Neural crest cell (in vitro differentiated cells): ENCODE measurements at places on chromosomes 6 and 20. TPM values are rescaled to one million over a fixed set of nuclear protein-coding genes. Genes with fewer than 3 reads are reported as not detected.

GRCh38 chr6:3579652-3580175, 122.9 kb upstream of the SLC22A23 start:
- DNase-seq: no peak

- DNase-seq: no peak
These were observed 129.0 kb downstream of the EDN3 start for GRCh38 chr20:59429396-59429795.

- DNase-seq: no peak
These were observed 395.7 kb downstream of the PRKN start for GRCh38 chr6:162331911-162332310.

GRCh38 chr6:75449630-75450206, 43.9 kb downstream of the FILIP1 start:
- no peak for DNase-seq

- no peak for DNase-seq
These were observed 185.4 kb downstream of the BCAS1 start for GRCh38 chr20:53884859-53885541.

DNA sequence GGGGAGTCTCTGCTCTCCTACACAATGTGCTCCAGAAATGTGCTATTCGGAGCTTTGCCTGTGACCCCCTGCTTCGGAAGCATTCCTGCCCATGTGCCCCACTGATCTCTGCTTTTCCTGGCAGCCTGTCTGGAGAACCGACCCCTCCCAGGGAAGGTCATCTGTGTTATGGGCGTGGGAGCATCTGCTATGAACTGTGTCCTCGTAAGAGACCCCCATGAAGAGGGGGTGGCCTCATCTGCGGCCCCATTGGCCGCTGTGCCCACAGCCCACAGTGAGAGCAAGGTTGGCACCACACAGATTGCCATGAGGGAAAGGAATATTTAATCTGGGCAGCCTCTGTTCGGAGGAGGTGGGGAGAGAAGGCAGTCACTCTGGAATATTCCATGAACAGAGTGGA, 32.7 kb upstream of the IRF4 start:
- no peak for DNase-seq

The TMEM242 gene
- total RNA-seq: 10.4 and 11.3 TPM in 2 replicates

DNA sequence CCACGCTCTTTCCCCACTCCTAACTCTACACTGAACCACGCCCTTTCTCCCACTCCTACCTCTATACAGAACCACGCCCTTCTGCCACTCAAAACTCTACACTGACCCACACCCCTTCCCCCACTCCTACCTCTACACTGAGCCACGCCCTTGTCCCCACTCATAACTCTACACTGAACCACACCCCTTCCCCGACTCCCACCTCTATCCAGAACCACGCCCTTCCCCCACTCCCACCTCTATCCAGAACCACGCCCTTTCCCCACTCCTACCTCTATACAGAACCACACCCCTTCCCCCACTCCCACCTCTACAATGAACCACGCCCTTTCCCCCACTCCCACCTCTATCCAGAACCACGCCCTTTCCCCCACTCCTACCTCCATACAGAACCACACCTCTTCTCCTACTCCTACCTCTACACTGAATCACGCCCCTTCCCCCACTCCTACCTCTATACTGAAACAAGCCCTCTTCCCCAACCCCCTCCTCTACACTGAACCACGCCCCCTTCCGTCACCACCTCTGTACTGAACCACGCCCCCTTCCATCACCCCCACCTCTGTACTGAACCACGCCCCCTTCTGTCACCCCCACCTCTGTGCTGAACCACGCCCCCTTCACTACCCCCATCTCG, 10.1 kb downstream of the PXMP4 start:
- DNase-seq: no peak

DNA sequence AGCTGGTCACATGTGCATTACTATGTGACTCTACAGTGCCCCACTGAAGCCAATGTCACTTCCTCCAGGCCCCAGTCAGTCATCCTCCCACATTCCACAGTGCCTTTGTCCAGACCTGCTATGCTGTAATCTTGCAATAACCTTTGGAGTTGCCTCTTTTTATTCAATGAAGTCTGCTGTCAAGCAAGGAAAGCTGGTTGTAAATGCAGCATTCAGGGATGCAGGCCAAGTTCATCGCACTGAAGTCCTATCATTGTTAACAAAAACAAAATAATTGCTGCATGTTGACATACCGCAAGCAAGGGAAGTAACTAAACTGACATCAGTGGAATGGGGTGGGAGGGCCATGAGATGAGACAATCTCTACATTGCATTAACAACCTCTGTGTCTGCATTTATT, 131.2 kb upstream of the CDYL start:
- no peak for DNase-seq

The FOXC1 gene
- 1.7 and 1.8 TPM in 2 replicates for total RNA-seq

DNA sequence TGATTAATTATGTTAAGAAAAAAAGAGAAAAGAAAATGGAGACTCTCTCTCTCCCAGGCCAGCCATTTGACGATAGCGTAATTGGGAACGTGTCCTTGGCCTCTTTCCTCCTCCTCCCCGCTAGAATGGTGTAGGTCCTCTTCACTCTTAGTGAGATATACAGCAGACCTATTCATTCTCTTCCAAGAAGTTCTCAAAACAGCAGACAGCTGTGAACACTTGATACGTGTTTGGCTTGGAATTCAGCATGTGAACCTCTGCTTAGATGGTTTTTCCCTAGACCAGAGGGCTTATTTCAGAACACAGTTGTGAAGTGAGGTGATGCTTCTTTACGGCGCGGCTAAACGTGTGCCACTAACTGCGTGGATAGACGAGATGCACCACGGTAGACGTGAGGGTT, 32.6 kb upstream of the TULP4 start:
- DNase-seq: no peak

DNA sequence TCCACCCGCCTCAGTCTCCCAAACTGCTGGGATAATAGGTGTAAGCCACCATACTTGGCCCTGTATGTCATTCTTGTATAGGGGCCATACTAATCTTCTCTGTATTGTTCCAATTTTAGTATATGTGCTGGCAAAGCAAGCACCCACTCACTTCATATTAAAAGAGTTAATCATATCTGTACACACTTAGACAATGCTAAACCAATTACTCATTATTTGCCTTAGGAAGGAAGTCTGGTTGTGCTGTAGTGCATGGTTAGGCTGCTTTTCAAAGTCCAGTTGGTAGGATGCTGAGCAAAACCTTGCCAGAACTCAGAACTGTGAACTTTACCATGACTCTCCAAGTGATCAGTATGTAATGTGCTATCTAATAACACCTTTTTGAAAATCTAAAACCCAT, 88.6 kb downstream of the LIN28B start:
- no peak for DNase-seq

DNA sequence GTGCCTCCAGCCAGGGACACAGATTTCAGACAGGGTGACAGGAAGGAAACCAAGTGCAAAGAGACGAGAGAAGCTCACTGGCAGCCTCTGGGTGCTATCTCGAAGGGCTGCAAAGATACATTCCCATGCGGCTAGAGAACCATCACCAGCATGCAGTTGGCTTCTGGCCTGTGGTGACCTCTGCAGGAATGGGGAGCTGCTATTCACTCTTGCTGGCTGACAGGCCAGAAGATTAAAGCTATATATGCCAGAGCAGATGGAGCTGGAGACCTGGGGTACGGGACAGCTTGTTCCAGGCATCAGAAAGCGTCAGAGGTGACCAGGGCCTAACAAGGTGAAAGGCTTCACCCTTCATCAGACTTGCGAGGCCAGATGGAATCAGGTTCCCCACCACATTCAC, 20.0 kb downstream of the MAP1LC3A start:
- no peak for DNase-seq

- DNase-seq: no peak
These were observed 54.9 kb downstream of the TCP11 start for GRCh38 chr6:35086282-35086632.

DNA sequence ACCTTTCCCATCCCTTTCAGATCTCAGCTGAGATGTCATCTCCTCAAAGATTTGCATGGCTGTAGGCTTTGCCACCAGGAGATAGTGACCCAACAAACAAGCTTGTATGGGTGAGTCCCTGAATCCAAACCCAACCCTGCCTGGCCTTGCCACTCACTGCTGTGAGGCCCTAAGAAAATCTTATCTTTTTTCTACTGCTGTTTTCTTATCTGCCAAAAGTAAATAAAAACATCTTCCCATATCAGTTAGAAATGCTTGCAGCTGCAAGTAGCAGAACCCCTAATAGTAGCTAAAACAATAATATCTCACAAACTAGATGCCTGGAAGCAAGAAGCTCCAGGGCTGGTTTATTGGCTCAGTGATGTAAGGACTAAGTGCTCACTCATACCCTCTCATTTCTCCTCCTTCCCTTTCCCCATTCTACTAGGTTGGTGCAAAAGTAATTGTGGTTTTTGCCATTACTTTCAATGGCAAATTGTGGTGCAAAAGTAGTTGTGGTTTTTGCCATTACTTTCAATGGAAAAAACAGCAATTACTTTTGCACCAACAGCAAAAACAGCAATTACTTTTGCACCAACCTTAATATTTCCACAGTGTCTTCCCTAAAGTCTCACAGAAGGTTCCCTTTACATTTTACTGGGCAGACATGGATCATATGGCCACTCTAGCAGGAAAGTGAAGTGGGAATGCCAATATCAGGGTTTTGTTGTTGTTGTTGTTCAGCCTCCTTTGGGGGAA, 56.7 kb upstream of the PSMF1 start:
- no peak for DNase-seq

DNA sequence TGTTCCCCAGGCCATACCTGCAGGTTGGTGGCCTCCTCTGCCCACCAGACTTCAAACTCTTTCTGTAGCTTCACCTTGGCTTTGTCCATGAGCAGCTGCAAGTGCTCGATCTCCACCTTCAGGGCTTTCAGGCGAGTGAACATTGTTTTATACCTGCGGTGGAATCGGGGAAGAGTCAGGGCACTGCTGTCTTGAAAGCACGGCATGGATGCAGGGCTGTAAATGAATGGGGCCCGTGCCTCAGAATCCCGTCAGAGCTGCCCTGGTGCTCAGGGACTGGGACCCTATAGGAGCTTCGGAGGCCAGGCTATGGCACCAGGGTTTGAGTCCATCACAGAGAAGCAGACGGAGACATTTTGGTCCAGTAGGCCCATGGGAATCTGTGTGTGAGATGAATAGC, 37.9 kb upstream of the KCNK16 start:
- no peak for DNase-seq

GRCh38 chr20:19633985-19634384, 124.1 kb upstream of the RIN2 start:
- no peak for DNase-seq

- DNase-seq: no peak
These were observed 963 bp downstream of the DDRGK1 start for GRCh38 chr20:3203315-3204123.

- DNase-seq: no peak
These were observed 176.3 kb downstream of the LRFN2 start for GRCh38 chr6:40410821-40411220.

The MCHR2 gene
- total RNA-seq: not detected in 2 replicates

- no peak for DNase-seq
These were observed 242.9 kb downstream of the FOXA2 start for GRCh38 chr20:22341508-22341907.

The PDE10A gene
- total RNA-seq: 23.7 and 26.2 TPM in 2 replicates

- no peak for DNase-seq
These were observed 71.8 kb downstream of the GPR6 start for GRCh38 chr6:110049696-110050439.

DNA sequence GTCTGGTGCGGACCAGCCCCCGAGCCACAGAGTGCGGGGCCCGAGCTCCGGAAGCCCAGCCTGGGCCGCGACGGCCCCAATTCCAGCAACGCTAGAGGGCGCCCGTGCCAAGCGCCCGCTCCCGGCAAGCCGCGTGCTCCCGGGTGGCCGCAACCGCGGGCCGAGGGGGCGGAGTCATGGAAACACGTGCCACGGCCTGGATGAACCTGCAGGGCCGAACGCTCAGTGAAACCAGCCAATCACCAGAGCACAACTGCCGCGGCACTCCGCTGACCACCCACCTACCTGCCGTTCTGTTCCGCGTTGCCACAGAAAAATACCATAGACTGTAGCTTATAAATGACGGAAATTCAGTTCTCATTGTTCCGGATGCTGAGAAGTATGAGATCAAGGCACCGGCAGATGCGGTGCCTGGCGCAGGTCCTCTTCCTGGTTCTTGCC, 85.7 kb upstream of the FOXC1 start:
- DNase-seq: peak; percentile 25

DNA sequence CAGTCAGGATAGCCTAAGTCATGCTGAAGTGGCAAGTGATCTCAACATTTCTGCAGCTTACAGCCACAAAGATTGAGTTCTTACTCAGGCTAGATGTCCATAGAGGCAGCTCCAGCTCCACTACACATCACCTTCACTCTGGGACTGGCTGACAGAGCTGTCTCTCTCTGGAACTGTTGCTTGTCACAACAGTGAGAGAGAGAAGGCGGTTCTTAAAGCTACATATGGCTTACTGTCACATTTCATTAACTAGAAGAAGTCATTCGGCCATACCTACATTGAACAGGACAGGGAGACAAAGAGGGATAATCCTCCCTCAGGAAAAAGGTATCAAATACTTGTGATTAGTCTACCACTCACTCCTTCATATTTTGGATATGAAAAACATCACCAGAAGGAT, 914.9 kb upstream of the FLRT3 start:
- DNase-seq: no peak

- DNase-seq: no peak
These were observed 12.8 kb downstream of the STK4 start for GRCh38 chr20:44979090-44979621.

DNA sequence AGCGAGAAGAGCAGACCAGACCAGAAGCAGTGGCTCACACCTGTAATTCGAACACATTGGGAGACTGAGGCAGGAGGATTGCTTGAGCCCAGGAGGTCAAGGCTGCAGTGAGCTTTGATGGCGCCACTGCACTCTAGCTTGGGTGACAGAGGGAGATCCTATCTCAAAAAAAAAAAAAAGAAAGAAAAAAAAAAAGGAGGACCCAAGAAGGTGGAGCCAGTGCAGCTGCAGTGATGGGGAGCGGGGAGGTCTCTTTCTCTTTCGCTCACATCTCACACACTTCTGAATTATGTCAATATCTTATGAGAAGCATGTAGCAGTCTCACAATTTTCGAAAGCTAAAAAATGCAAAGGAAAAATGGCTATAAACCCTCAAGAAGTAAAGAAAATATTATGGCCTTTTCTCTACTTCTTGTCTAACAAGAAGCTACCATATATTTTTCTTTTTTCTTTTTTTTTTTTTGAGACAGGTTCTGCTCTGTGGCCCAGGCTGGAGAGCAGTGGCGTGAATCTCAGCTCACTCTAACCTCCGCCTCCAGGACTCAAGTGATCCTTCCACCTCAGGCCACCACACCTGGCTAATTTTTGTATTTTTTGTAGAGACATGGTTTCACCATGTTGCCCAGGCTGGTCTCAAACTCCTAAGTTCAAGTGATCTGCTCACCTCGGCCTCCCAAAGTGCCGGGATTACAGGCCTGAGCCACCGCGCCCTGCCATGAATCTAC, 3.8 kb upstream of the SPO11 start:
- no peak for DNase-seq

The TRAPPC3L gene
- not detected in 2 replicates for total RNA-seq

GRCh38 chr6:100801036-100801435, 80.1 kb downstream of the ASCC3 start:
- DNase-seq: no peak

DNA sequence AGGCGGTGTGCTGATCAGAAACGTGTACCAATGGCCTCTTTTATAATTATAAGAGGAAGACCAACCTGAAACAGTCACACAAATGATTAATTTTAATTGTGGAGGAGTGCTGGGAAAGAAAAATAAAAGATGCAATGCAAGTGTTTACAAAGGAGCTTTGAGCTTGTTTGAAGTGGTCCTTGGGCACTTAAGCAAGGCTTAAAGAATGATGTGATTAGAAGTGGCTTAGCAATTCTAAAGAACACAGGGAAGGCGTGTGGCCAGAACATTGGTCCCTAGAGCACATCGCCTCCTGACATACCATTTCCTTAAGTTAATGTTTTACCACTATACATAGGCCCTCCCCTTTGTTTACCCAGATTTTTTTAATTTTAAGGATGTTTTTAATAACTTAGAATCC, 26.1 kb downstream of the PTPN1 start:
- DNase-seq: no peak
